ENCODE measurements at places on chromosomes 16 and 17.

GRCh38 chr17:72244956-72245355, 124.1 kb downstream of the SOX9 start:
- no peak for DNase-seq

GRCh38 chr17:4842376-4842775, 9.2 kb downstream of the MINK1 start:
- DNase-seq: no peak

- DNase-seq: no peak
These were observed 1.9 kb downstream of the HS3ST4 start for GRCh38 chr16:25693631-25694030.

- no peak for DNase-seq
These were observed 596 bp downstream of the SEPHS2 start for GRCh38 chr16:30445149-30445407.

DNA sequence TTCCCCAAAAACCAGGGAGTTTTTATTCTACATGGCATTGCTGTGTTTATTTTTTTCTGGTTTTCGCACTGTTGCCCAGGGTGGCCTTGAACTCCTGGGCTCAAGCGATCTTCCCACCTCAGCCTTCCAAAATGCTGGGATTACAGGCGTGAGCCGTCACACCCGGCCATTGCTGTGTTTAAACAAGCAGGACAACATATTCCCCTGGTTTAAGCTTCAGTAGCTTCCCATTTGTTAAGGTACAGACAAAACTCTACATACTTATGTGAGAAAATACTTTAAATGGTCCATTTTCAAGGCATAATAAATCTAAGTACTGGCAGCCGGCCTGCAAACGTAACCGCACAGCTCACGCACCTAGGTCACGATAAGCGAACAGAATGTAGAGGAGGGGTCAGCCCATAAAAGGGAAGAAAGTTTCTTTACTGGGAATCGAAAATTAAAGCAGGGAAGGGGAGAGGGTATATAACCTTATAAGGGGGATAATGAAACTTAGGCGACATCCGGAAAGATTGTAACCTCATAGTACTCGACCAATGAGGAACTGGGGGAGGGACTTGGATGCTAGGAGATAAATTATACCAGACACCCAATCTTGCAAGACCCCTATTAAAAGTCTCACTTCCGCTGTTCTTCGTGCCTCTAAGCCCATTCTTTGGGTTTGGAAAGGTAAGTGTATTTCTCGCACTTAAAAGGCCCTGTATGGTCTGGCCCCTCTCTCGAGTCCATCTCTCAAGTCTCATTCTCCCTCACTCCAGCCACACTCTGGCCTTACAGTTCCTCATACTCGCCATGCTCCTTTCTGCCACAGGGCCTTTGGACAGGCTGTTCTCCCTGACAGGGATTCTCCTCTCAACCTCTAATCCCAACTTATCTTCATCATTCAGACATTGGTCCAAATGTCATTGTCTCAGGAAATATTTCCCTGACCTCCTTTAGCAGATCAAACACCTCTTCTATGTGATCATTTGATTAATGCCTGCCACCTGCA, 59.2 kb downstream of the TEX14 start:
- no peak for DNase-seq

DNA sequence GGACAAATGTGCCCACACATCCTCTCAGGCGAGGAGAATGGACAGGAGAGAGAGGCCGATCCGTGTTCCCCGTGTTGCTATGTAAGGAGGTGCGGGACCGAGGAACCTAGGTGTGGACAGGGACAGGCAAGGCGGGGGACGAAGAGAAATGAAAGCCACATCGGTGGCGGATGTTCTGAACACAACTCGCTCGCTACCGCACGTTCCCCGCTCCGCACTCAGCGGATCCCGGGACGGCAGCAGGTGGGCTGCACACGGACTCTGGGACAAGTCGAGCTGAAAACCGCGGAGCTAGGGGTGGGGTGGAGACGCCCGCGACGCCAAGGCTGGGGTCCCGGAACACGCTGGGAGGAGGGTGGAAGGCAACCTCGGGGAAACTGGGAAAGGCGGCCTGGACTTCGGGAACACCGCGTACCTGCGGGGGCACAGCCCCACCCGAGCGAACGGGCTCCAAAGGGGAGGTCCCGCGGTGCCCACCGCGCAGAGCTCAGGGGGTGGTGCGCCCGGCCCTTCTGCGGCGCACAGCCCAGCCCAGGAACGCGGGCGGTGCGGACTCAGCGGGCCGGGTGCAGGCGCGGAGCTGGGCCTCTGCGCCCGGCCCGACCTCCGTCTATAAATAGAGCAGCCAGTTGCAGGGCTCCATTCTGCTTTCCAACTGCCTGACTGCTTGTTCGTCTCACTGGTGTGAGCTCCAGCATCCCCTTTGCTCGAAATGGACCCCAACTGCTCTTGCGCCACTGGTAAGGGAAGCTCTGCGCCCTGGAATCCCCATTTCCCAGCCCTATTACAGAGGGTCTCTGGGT, at the start of gene MT1E:
MT1E (plus strand) TSS at position 642 of the 803 bp plus-strand sequence; CDS start at position 713, 71 bp downstream.
- no peak for DNase-seq

- DNase-seq: peak; percentile 56
These were observed 2.3 kb upstream of the SOX9 start for GRCh38 chr17:72118335-72119076.

DNA sequence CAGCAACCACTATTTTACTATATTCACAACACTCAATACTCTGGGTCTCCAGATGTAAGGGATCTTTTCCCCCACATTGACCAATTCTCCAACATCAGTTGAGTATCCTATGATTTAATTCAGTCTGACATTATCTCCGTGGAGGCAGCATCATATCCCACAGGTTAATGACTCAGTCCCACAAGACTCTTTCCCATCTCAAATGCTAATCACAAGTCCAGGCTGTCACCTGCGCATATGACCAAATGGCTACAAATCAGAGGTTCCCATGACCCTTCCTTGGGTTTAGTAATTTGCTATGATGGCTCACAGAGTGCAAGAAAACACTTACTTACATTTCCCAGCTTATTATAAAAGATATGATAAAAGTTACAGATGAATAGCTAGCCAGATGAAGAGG, 18.7 kb downstream of the ACSM3 start:
- DNase-seq: no peak

- DNase-seq: peak; percentile 64
These were observed 3.6 kb upstream of the ZNF652 start for GRCh38 chr17:49365667-49366066.

DNA sequence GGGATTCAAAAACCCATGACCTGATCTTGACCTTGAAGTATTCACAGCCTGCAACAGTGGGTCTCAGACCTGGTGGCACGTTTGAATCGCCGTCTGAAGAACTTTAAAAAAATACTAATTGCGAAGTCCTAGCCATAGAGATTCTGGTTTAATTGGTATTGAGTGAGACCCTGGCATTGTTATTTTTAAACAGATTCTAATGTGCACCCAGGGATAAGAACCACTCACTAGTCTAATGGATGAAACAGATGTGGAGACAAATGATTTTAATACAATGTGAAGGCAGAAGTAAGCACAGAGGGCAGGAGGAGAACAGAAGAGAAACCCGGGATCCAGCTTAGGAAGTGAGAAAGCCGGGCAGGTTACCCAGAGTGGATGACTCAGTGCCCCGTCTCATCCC, 21.2 kb downstream of the TMEM98 start:
- no peak for DNase-seq

GRCh38 chr16:85664580-85665372, 24.0 kb downstream of the GINS2 start:
- no peak for DNase-seq

GRCh38 chr17:2723997-2724783, 12.6 kb upstream of the CLUH start:
- DNase-seq: no peak

- DNase-seq: peak; percentile 79
These were observed 19.0 kb upstream of the MON1B start for GRCh38 chr16:77171745-77172635.

- no peak for DNase-seq
These were observed 195.8 kb upstream of the GSE1 start for GRCh38 chr16:85417156-85417860.

GRCh38 chr17:17779015-17779611, 57.7 kb downstream of the SREBF1 start:
- no peak for DNase-seq

DNA sequence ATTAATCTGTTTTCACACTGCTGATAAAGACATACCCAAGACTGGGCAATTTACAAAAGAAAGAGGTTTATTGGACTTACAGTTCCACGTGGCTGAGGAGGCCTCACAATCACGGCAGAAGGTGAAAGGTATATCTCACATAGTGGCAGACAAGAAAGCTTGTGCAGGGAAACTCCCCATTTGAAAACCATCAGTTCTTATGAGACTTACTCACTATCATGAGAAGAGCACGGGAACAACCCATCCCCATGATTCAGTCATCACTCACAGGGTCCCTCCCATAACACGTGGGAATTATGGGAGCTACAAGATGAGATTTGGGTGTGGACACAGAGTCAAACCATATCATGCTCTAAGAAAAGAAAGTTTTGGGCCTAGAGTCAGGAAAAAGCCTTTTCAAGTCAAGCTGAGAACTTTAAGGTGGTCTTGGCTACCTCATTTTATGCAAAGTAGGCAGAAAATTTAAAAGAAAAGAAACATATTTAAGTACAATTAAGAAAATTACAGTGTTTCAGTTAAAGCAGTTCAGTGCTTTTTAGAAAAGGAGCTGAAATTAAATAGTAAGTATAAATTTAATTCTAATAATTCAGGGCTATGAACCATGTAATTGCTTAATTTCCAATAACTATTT, 24.9 kb upstream of the CRYM start:
- DNase-seq: peak; percentile 15

DNA sequence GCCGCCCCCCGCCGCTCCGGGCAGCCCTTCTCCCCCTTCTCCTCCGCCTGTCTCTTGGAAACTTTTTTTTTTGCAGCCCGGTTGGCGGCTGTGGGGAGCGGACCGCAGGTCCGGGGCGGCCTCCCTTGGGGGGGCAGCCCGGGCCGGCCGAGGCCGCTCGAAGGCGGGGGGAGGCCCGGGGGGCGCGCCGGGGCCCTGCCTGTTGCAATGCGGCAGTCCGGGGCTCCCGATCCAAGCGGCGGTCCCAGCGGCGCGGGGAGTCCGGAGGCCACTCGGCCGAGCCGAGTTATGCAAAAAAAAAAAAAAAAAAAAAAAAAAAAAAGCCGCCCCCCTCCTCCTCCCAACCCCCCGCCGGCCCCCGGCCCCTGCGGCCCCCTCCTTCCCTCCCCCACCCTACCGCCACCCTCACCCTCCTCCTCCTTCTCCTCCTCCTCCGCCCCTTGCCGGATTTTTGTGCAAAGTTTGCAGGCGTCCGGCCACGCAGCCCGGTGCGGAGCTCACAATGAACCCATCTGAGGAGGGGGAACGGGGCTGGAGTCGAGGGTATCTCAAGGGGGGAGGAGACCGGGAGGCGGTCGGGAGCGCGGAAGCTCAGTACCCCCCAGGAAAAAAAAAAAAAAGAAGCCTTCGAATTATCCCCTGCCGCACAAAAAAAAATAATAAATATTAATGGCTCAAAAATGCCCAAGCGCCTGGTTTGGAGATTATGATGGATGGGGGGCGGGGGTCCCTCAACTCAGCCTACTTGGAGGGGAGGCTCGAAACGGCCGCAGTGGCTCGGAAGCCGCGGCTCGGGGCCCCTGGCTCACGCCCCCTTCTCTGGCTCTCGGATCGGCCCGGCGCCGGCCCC, at the start of gene ZNF423:
ZNF423 (minus strand) TSS at position 291 of the 850 bp plus-strand sequence. CDS start 338 bp downstream, outside the sequence.
- DNase-seq: no peak

DNA sequence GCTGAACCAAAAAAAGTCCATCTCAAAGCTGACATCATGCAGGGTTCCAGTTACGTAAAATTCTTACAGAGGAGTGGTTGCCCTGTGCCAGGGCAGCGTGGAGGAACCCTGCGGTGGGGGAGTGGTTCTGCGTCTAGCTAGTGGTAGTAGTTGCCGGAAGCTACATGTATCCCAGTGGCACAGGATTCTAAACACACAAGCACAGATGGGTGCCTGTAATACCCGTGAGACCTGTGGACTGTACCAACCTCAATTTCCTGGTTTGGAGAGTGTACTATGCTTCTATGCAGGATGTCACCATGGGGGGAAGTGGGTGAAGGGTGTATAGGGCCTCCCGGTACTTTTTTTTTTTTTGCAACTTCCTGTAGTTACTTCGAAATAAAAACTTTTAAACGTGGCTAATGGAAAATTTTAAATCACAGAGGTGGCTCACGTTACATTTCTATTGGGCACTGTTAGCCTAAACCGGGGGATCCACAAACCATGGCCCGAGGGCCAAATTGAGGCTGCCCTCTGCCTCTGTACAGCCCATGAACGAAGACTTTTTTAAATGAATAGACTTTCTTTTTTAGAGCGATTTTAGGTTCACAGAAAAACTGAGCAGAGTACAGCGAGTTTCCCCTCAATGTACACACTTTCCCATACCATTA, 38.5 kb downstream of the TBC1D16 start:
- DNase-seq: no peak

- peak; percentile 68 for DNase-seq
These were observed 1.4 kb downstream of the TRAF4 start for GRCh38 chr17:28744972-28745785.

DNA sequence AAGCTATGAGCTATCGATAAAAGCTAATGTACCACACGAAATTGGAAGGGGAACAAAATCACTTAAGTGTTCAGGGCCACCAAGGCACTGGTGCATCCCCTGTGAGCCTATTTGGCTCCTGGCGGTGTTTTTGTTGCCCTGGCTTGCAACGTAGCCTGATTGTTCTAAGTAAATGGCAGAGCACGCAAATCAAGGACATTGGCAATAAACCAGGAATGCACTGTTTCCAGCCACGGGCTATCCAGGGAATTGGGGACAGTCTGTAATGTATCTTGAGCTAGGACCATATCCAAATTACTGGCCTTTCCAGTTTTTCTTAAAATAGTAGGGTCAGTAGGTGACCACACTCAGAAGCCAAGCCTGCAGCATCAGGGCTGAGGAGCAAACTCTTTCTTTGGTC, 734.0 kb downstream of the MAF start:
- DNase-seq: no peak

GRCh38 chr17:42017866-42018200, 594 bp upstream of the DNAJC7 start:
- DNase-seq: no peak

DNA sequence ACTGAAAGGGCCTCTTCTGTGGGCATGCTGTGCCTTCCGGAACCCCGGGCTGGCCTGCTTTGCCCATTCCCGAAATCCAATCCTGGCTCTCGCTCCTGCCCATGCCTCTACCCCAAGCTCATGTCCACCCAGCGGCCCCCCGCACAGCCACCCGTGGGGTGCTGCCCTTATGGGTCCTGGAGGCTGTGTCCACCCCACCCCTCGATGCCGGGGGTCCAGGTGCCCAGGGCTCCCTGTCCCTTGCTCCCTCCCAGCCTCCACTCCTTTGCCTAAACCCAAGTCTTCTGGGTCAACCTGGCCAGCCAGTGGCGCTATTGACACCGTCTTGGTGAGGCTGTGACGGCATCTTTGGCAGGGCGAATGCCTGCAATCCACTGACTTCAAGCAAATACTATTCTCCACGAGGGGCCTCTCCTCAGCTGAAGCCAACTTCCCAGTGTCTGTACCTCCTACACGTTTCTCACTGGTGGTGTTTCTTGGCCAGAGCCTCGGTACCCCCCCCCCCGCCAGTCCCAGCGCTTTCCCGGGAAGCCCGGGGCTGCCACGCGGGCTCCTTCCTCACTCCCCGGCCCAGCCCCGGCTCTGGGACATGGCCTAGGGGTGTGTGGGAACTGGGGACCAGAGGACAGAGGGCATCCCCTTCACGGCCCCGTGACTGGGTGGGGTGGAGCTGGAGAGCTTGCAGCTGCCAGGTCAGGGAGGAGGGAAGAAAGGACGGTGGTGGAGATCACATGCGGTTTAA, 12.2 kb upstream of the DUS1L start:
- no peak for DNase-seq

GRCh38 chr17:29546085-29546484, 20.8 kb downstream of the ABHD15 start:
- peak; percentile 32 for DNase-seq

Measured in OCI-M1 (cell line).